ENCODE measurements at places on chromosomes 3 and 15.

- no peak for DNase-seq
These were observed 60.0 kb downstream of the MAGEF1 start for GRCh38 chr3:184651904-184652303.

GRCh38 chr15:88258093-88258641, 1.6 kb upstream of the NTRK3 start:
- peak; percentile 74 for DNase-seq

GRCh38 chr15:84773716-84774115, 25.3 kb downstream of the ZNF592 start:
- DNase-seq, result no peak

GRCh38 chr15:94478763-94479162, 247.4 kb downstream of the MCTP2 start:
- DNase-seq, result no peak

DNA sequence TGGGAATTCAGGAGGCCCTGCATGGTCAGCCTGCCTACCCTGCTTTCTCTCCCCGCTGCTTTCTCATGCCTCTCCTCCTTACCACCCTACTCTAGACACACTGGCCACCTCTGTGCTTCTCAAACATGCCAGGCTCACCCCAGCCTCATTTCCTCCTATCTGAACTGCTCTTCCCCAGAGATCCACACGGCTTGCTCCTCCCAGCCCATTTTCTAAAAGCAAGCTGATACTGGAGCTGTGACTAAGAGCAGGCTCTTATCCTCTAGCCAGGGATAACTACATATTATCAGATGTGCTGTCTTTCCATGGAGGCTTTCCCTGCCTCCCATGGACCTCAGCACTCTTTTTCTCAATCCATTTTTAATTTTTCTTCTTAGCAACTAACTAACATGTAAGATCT, 85.9 kb downstream of the BOC start:
- no peak for DNase-seq

- no peak for DNase-seq
These were observed 42.1 kb upstream of the BHLHE40 start for GRCh38 chr3:4936982-4937614.

DNA sequence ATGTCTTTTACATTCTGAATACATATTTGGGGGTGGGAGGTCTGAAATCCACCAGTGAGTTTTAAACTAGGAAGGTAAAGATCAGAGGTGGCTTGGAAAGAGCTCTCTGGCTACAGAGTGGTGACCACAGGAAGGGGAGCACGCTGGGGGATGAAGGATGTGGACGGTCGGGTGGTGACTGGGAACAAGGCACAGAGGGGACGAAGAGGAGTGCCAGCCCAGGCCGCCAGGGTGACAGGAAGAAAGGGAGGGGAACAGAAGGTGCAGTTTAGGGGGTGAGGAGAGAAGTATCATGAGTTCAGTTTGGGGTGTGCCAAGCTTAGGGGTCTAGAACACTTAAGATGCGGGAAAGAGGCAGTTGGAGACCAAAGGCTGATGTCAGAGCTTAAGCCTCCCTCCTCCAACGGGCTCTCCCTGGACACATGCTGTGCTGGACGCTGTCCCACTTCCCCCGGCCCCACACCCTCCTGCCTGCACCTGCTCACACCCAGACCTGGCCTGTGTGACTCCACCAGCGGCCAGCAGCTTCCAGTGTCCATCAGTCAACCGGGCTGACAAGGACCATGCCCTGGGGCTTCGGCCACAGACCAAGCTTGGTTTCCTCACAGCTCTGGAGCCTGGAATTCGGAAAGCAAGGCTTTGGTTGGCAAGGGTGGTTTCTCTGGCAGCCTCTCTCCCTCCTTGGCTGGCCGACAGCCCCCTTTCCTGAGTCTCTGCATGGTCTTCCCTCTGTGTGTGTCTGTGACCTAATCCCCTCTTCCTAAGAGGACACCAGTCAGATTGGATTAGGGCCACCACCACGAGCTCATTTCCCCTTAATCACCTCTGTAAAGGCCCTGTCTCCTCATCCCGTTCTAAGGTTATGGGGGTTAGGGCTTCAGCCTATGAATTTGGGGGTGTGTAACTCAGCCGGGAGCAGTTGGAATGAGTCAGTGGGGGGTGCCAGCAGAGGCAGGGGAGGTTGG, 120.4 kb upstream of the IQSEC1 start:
- DNase-seq, result no peak

DNA sequence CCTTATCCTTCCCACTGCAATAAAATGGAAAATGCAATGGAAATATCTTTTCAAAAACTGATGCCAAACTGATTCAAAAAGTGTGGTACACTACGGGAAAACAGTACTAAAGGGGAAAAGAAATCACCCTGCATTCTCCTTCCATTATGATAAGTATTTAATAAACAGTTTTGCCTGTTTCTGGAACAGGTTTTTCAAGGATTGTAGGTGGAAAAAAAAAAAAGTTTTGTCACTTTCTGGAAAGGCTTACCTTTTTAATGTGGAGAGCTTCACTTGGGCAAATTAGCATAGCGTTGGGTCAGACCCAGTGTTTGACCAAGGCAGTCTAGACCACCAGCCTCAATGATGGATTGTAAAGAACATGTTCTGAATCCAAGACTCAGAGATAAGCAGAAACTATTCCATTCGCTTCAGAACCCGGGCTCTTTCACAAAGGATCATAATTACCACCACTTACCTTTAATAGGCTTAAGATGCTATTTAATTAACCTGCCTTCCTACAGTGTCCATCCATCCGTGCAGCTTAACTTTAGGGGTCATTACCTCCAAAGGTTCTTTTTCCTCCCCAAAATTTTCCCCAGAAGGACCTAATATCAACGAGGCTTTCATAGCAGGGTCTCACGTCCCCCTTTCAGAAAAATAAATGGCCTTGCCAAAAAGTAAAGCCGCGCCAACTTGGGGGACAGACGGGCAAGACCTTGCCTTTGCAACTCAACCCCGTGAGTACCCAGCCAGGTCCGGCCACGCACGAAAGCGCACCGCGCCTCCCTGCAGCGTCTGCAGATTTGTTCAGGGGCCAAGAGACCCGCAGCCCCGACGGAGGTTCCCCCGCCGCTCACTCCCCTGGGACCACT, 1.0 kb downstream of the DCBLD2 start:
- DNase-seq, result no peak

DNA sequence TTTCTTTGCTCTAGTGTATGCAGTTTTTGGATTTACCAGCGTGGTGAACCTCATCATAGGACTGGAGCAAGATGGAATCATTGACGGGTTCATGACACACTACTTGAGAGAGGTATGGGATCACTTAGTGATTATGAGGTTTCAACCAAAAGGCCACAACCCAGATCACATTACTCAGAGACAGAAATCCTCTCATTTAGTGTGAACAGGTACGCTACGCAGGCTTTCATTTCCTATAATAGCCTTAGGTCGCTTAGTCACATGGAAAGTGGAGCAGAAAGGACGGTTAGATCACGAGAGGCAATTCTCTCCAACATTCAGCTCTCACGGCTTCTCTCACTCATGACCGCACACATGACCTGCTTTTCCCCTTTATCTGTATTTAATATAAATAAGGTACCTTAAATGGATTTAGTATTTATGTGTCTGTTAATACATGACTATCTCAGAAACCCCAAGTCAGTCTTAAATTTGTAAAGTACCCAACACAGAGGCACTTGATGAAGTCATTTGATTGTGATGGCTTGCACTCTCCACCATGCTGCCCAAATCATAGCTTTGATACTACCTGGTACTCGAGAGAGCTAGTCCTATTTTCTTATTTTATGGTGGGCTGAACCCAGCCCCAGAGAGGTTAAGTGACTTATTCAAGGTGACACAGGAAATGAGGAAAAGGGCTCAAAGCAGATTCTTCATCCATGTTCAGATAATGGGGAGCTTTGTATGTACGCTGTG, 8.6 kb downstream of the TM6SF1 start:
- DNase-seq, result no peak

GRCh38 chr15:29937956-29938355, 115.7 kb upstream of the TJP1 start:
- no peak for DNase-seq

GRCh38 chr3:111971533-111972130, 7.2 kb upstream of the ABHD10 start:
- DNase-seq, result no peak

GRCh38 chr3:65964838-65965237, 73.9 kb downstream of the MAGI1 start:
- no peak for DNase-seq

GRCh38 chr15:85489773-85490493, 109.5 kb downstream of the AKAP13 start:
- no peak for DNase-seq

GRCh38 chr3:175956964-175957363, 1097.8 kb downstream of the NAALADL2 start:
- DNase-seq, result no peak

- no peak for DNase-seq
These were observed 38.3 kb upstream of the SNRPN start for GRCh38 chr15:24916305-24917009.

DNA sequence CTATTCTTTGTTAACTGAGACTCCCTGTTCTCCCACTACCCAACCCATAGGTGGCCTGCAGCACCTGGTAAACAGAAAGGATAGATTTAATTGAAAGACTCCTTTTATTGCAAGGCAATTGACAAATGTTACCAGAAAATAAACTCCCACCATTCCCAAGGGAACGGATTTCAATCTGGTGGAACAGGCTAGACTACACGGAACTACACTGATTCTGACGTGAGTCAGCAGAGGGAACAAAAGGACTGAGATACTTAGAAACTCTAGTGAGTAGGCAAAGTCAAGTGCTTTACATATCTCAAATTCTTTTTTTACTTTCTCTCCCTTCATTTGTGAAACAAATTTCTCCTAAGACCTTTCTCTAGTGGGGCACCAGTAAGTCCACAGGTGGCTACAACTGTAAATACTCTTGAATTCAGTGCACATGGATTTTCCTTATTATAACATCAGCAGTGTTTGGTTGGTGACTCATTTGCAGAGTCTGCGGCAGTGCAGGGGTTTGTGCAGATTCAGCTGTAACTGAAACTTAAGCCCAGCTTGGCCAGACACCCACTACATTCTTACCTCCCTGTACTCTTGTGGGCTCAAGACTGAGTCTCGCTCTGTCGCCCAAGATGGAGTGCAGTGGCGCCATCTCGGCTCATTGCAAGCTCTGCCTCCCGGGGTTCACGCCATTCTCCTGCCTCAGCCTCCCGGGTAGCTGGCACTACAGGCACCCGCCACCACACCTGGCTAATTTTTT, 34.3 kb upstream of the PLSCR2 start:
- DNase-seq, result no peak

GRCh38 chr15:32824777-32825176, 107.0 kb downstream of the GREM1 start:
- no peak for DNase-seq

GRCh38 chr3:44110648-44111047, 131.0 kb upstream of the TOPAZ1 start:
- DNase-seq, result no peak

GRCh38 chr15:55778932-55779331, 36.0 kb upstream of the PRTG start:
- DNase-seq, result no peak

Measured in iPS DF 6.9 (cell line).